ENCODE measurements at places on chromosomes 7 and 10.

- no peak for DNase-seq
These were observed 64.2 kb upstream of the DKK1 start for GRCh38 chr10:52249850-52250395.

DNA sequence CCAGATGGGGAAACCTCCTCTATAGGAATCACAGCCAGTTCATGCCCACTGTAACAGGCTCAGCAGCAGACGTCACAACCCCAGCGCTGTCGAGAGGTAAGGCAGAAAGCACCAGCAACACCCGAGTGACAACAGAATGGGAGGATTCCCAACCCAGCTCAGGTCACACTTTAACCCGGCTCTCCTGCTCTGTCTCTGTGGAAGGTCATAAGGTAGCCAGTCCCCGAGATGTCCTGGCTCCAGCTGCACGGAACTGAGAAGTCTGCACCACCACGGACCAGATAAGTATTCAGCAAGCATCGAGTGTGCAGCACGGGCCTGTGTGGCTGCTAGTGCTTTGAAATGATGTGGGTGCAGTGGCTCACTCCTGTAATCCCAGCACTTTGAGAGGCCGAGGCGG lies 236.7 kb upstream of the TCERG1L start:
- DNase-seq = no peak

DNA sequence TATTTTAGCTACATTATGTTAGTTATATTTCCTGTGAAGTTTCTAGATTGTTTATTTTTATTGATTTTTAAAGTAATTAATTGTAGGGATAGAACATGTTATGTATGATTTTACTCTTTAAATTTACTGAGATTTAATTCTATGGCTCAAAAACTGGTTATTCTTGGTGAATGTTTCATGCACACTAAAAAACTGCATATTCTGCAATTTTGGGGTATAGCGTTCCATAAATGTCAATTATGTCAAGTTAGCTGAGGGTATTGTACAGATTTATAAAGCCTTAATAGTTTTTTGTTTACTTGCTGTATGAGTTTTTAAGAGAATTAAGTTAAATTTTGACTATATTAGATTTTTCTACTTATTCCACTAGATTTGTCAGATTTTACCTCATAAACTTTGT lies 669.7 kb downstream of the GRID1 start:
- DNase-seq = no peak

DNA sequence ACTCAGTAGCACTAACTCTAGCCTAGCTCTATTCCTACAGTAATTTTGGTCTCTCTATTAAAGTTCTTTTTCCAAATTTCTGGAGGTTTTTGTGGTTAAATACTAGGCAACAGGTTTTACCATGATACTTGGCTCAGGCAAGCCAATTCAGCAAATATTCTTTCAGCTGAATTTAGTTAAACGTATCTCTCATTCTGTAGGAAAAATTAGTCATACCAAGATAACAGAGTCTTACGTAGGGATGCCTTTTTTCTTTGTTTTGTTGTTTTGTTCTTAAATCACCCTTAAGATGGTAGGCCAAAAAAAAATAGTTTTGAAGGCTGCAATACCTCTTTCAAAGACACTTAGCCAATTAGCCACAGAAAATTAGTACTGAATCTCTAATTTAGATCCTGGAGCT lies 180.5 kb downstream of the MAGI2 start:
- DNase-seq = no peak

DNA sequence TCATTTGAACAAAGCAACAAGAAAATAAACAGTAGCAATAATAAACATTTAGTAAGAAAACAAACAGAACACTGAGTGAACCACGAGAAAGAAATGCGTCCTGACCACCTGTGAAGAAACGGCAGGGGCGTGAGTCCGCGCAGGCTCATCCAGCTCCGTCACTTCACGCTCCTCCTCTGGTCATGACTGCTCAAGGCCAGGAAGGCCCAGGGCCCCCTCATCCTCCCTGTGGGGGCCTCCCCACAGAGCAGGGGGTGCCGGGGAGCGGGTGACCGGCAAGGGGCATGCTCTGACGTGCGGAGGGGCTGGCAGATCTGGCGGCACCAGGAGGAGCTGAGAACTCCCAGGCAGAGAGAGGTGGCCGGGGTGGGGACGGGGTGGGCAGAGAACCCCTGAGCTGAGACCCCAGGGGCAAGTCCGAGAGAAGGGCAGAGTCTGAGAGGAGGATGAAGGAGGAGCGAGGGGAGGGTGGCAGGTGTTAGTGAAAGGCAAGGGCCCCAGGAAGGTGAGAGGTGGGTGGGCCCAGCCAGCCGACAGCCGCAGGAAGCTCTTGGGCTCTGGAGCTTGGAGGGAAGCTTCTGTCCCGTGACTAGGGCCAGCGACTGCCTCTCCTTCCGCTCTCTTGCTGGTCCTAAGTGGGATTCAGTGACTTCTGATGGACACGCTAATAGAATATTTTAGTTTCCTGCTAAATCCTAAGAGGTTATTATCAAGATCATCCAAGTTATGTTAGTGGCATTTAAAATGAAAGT lies 223.9 kb downstream of the TCERG1L start:
- no peak for DNase-seq

DNA sequence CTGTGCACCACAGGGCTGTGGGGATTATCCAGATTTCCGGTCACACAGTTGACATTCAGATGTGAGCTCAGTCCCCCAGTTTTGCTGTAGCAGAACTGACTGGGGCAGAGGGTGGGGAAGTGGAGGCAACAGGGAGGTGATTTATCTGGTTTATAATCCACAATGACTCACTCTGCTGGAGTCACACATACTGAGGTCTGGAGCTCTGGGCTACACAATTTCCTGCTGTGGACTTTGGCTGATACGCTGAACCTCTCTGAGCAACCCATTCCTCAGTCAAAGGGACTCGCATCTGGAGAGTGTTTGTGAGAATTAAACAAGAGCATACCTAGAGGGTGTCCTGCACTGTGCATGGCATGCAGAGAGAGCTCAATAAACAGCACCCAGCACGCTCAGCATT lies 64.8 kb upstream of the PLPP4 start:
- DNase-seq = no peak

- DNase-seq = peak; percentile 60
These were observed 115.1 kb downstream of the CCNY start for GRCh38 chr10:35451151-35452016.

DNA sequence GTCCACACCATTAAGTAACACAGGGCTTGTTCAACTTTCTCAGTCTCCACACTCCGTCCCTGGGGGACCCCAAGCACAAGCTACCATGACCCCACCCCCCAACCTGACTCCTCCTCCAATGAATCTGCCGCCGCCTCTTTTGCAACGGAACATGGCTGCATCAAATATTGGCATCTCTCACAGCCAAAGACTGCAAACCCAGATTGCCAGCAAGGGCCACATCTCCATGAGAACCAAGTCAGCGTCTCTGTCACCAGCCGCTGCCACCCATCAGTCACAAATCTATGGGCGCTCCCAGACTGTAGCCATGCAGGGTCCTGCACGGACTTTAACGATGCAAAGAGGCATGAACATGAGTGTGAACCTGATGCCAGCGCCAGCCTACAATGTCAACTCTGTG lies 81.1 kb upstream of the SAMD8 start:
- DNase-seq = no peak

- no peak for DNase-seq
These were observed 108.1 kb downstream of the ADAM22 start for GRCh38 chr7:88042157-88042556.

DNA sequence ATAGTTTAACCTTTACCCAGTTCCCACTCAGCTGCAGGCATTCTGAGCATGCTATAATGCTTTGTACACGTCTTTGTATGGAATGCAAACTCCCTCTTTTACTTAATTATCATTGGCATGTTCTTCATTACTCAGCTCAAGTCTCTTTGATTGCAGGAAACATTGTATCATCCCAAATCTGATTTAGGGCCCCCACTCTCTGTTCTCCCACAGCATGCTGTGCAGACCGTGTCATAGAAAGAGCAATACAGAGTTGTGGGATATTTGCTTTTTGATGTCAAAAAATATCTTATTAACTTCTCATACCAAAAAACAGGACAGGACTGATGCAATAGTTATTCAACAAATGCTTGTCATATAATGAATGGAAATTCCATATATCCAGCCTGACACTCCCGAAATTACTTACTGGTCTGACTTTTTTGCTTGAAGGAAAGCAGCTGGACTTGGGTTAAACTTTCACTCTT lies 1081.5 kb upstream of the C7orf33 start:
- DNase-seq = no peak

DNA sequence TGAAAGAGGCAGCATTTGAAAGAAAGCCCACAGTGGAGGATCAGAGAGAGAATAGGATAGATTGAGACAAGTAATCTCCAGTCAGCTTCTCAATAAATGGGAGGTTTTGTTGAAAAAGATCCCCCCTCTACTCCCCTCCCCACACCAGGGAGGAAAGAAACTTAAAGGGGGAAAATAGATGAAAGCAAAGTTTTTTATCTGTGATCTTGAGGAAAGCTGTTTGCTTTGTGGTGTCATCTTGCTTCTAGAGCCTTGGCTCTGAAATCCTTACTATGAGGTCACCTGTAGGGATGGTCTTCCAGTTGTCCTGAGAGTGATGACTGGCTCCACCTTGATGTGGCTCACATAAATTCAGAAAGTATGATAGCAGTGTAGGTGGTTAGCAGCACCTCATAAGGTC lies at the start of gene SPAM1:
TSS of gene SPAM1 (plus strand) at position 301 of the 400 bp plus-strand sequence. CDS start 28,330 bp downstream, outside the sequence.
- DNase-seq = no peak

DNA sequence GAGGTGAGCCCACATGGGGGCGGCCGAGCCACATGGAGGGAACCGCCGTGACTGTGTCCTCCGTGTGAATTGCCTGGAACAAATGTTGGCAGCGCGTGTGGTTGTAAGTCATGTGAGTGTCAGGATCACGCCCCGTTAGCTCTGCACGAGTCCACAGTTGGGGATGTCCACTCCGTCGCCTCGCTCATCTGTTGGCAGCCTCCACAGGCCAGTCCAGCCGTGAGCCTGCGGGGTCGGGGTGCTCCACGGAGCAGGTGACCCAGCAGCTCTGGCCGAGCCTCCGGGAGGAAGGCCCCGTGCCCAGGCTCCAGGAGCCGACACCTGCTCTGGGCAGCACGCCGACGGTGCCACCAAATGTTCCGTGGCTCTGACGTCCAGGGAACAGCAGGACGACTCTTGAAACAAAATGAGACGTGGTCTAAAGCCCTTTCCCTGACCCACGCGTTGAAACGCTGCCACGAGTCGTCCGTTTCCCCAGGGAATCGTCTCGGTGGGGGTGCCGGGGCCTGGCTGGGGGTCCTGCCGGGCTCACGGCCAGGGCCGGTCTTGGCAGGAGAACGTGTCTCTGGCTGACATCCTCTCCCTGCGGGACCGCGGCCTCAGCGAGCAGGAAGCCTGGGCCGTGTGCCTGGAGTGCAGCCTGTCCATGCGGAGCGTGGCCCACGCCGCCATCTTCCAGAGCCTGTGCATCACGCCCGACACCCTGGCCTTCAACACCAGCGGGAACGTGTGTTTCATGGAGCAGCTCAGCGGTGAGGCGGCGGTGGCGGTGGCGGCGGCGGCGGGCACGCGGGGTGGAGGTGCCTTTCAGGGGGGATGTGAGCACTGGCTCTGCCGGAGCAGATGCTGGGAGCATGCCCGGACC lies 7.0 kb downstream of the KNDC1 start:
- DNase-seq = no peak

GRCh38 chr10:121566755-121567154 lies 31.5 kb downstream of the FGFR2 start:
- no peak for DNase-seq

DNA sequence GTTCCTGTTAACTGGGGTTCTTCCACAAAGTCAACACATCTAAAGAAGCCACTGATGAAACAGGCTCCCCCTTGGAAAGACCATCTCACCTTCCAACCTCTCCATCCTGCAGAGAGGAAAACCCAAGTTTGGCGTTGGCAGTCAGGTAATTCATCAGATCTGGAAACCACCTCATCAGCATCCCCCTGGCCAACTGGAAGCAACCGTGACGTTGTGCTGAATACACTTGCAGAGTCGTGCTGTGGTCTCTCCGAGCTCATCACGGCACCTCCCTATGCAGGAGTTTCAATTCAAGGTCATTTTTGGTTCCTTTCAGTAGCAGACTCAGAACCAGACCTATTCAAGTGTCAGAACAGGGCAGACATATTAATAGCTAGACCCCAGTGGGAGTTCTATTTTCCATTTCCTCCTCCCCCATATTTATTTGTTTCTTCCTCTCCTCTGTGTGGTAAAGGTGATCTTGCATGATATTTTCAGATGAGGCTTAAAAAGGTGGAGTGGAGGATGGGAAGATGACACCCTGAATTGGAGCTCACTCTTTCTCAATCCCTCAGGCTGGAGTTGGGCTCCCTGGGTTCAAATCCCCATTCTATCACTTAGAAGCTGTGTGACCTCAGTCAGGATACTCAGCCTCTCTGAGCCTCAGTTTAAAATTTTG lies 149.1 kb upstream of the ADO start:
- DNase-seq = no peak

- peak; percentile 58 for DNase-seq
These were observed 11.5 kb downstream of the TMEM176B start for GRCh38 chr7:150788474-150789269.

DNA sequence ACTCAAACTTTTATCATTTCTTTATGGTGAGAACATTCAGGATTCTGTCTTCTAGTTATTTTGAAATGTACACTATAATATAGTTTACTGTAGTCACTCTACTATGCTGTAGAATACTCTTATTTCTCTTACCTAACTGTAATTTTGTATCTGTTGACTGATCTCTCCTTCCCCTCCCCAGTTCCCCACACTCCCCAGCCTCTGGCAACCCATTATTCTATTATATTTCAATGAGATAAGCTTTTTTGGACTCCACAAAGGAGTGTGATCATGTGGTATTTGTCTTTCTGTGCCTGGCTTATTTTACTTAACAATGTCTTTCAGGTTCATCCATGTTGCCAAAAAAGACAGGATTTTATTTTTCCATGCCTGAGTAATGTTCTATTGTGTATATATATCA lies 71.4 kb upstream of the DYNC1I1 start:
- DNase-seq = no peak

- DNase-seq = no peak
These were observed 60.4 kb downstream of the MEOX2 start for GRCh38 chr7:15626041-15626440.

GRCh38 chr10:106967452-106967851 lies 197.1 kb downstream of the SORCS1 start:
- peak; percentile 33 for DNase-seq

- no peak for DNase-seq
These were observed 116.3 kb upstream of the GDF10 start for GRCh38 chr10:47183704-47184041.

- no peak for DNase-seq
These were observed 125.9 kb downstream of the TRRAP start for GRCh38 chr7:99004216-99004615.

GRCh38 chr7:67306331-67306730 lies 309.7 kb downstream of the TYW1 start:
- DNase-seq = no peak

- no peak for DNase-seq
These were observed 32.4 kb downstream of the GPRIN2 start for GRCh38 chr10:46523962-46524471.

Measured in suppressor macrophage (primary cell).